Activated CD4-positive, CD25-positive, alpha-beta regulatory T cell treated with anti-CD3 and anti-CD28 coated beads, Interleukin-2, amount 50 U/mL, for 16 hours (primary cell): ENCODE measurements at places on chromosomes 6 and 20.

DNA sequence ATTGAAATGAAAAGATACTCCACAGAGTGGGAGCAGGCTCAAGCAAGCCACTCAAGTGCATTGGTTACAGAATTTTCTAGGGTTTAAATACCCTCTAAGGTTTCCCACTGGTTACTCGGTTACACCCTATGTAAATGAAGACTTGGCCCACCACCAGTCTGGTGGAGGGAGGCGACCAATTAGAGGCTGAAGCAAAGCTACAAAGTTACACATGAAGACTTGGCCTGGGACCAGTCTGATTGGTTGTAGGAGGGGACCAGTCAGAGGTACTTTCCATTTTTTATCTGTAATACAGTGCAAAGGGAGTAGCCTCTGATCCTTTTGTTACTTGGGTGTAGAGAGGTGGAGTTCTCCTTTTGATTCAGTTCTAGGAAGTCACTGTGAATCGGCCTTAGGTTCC, 7.6 kb downstream of the SRSF12 start:
- DNase-seq, result no peak

DNA sequence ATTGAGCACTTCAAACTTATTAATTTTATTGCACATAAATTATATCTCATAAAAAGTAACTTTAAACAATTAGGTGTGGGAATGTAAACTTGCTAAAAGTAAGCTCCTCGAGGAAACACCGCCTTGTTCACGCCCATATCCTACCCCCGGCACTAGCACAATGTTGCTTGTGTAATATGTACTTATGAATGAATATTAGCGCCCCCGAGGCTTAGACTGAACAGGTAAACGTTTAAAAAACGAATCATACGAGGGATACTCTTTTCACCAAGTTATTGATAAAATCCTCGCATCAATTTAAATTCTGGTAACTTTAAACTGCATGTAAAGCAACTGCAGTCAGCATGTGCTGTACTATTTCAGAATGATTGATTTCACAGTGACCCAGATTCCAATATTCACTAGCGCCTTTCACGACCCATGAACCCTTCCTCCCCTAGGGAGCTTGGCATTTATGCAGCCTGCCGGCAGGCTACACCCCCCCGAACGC, 637 bp downstream of the TFB1M start:
- no peak for DNase-seq

GRCh38 chr6:79600812-79601609, 30.1 kb upstream of the SH3BGRL2 start:
- no peak for DNase-seq

DNA sequence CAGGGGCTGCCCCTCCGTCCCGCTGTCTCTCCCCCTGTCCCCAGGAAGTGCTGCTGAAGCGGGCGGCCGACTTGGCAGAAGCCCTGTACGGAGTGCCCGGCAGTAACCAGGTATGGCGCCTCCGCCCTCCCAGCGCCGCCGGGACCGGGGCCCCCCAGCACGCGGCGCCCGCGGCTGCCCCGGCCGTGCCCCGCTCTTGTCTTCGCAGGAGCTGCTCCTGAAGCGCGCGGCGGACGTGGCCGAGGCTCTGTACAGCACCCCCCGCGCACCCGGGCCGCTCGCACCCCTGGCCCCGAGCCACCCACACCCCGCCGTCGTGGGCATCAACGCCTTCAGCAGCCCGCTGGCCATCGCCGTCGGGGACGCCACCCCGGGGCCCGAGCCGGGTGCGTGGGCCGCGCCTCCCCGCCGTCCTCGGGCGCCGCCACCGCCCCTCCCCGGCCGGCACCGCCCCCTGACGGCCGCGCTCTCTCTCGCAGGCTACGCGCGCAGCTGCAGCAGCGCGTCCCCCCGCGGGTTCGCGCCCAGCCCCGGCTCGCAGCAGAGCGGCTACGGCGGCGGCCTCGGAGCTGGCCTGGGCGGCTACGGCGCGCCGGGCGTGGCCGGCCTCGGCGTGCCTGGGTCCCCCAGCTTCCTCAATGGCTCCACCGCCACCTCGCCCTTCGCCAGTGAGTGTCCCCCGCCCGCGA, 48.4 kb downstream of the CPXM1 start:
- no peak for DNase-seq

- DNase-seq, result no peak
Measured at GRCh38 chr6:167677422-167677789, 149.3 kb upstream of the AFDN start.

- DNase-seq, result no peak
Measured at GRCh38 chr6:159984268-159984786, 15.4 kb downstream of the IGF2R start.

DNA sequence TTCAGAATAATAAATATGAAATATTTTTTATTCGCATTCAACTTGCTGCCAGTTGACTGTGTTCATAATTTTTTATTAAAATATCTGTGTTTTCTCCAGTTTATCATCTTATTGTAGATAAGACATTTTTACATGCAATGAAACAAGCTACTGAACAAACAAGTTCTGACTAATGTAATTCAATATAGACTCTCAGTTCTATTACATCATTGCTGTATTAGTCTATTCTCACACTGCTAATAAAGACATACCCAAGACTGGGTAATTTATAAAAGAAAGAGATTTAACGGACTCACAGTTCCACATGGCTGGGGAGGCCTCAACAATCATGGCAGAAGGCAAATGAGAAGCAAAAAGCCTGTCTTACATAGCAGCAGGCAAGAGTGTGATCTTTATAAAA, 1357.7 kb upstream of the CITED2 start:
- no peak for DNase-seq

GRCh38 chr6:41505122-41506049, 40.8 kb upstream of the FOXP4 start:
- no peak for DNase-seq

DNA sequence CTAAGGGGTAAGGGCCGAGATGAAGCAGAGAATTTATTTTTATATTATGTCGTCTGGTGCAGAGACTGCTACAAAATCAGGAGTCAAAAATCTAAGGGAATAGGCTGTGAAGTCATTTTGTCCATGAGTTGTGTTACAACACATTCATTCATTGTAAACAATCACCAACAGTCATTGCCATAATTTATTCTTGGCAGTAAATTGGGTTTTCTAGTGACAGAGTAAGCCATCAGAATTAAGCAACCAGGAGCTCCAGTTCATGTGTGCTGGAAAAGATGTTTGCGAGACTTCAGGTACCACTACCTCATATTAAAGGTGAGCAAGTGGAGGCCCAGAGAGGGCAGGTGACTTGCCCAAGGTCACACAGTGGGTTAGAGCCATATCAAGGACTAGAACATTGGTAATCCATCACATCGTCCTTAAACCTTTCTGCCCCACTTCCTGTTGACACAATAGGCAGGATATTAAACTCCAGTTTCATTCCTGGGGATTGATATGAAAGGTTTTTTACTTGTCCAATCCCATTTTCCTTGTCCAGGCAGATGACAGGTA, 46.0 kb downstream of the E2F3 start:
- DNase-seq, result no peak

DNA sequence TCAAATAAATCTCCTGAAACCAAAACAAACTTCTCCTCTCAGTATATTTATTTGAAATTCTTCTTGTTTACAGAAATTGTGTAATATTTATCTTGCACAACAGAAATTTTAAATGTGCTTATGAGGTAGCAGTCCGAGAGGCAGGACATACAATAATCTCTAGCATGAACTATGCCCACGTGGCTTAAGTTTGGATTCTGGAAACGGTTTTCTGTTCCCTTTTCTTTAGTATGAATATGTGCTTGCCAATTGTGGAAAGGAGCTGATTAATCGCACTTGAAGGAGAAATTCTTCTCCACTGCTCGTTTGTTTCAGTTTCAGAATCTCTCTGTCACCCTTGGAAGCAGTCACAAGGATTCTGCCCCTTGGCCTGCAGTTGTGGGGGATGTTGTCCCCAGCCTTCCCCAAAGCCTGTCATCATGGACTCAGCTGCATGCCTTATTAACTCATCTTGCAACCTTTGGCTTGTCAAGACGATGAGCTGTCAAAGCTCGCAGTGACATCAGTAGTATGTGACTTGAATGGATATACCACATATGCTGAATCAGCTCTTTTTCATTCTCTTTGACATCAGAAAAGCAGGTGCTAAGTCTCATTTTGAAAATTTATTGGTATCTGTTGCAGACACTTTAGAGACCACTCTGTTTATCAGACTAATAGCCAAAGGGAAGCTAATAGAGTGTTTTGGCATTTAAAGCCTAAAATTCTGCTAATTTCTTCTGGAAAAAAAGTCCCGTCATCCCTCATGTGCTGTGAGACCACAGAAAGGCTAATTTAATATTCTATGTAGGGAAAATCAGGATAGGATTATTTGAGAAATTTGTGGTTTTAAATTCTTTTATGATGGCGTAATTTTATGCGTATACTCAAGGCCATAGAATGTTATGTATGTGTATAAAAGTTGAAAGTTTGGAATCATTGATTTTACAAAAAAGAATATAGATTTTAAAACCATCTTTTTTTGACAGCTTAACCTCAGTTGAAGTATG, 186.8 kb downstream of the ARID1B start:
- DNase-seq, result no peak

- no peak for DNase-seq
Measured at GRCh38 chr6:28658475-28659249, 133.0 kb downstream of the GPX5 start.

GRCh38 chr6:53095716-53096115, 30.5 kb downstream of the FBXO9 start:
- DNase-seq, result no peak

DNA sequence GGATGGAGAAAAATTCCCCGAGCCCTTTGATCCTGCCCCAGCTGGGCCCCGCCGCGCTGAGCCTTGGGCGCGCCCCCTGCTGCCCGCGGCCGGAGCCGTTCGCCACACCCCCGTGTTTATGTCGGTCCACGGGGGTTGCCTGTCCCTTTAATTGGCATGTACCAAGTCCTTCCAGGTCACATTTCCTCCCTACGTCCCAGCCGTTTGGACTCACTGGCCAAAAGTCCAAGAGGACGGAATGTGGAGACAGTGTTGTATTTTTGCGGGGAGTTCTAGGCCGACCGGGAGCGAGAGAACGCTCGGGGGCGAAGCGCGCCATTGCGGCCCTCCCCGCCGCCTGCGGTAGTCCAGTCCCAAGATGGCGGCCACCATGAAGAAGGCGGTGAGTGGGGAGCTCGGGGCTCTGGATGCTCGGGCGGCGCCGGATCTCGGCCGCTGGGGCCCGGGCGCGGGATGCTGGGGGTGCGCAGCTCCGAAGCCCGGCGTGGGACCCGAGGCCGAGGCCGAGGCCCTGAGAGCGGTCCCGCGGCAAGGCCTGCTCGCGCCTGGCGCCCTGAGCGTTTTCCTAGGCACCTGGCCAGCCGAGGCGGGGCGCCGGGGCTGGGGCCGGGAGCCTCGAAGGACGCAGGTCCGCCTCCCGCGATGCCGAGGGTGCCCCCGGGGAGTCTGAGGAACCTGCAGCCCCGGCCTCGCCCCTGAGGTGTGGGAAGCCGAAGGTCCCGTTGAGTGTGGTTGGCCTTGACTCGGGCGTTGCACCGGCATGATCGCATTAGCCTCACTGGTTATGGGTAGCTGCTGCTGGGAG, at the start of gene PFDN4:
TSS of gene PFDN4 (plus strand) at position 345 of the 805 bp plus-strand sequence. CDS start at position 359, 14 bp downstream.
- peak; percentile 52 for DNase-seq

- DNase-seq, result no peak
Measured at GRCh38 chr6:79694156-79694555, 63.0 kb downstream of the SH3BGRL2 start.

DNA sequence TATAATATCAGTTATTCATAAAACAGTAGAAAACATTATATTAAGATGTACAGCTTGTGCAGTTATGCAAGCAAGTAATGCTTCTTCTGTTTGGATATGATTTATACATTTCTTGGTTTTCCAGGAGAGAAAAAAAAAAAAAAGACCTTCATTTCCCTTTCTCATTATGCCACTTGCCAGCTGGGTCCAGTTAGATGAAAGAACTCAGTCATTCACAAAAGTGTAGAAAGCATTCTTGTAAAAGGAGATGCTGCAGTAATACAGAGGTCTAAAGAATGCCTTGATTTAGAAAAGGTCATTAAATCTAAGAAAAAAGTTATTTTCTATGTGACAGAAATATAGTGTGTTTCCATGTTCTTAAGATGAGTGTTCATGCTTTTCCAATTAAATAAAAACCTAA, 7.4 kb downstream of the PDE7B start:
- no peak for DNase-seq

- DNase-seq, result no peak
Measured at GRCh38 chr6:131519670-131520436, 53.2 kb upstream of the ARG1 start.

DNA sequence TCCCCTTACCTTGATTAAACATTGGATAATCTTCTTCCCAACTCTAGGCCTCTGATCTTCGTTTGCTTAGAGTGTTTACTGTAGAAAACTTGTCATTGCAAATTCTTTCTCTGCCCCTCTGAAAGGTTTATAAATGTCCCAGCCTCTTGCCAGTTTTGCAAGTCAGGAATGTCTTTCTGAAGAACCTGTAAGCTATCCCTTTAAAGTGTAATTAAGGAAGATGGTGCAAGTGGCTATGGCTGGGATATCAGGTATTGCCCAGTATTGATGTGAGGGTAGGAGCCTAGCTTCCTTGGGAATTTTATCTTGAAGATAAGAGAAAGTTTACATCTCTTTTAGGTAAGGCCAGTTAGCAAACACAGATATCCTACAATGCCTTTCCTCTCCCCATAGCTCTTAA, 211.0 kb upstream of the RIMS1 start:
- DNase-seq, result no peak

GRCh38 chr6:142459271-142459670, 157.5 kb downstream of the ADGRG6 start:
- DNase-seq, result no peak

DNA sequence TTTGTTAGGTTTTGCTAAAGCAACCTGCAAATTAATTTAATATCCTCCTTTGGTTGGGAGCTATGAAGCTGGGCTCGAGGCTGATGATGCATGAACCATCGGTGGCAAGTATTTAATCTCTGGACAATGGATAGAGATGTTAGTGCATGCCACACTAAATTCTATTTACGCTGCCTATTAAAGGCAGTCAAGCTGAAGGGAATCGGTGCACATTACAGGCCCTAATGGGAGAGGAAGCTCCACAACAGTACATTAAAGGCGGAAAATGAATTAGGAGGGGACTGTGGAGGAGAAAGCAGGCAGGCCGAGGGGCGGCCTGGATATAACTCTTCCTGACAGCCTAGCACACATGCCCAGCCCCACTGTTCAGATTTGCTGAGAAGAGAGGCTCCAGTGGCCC, 132.4 kb upstream of the MAFB start:
- no peak for DNase-seq

DNA sequence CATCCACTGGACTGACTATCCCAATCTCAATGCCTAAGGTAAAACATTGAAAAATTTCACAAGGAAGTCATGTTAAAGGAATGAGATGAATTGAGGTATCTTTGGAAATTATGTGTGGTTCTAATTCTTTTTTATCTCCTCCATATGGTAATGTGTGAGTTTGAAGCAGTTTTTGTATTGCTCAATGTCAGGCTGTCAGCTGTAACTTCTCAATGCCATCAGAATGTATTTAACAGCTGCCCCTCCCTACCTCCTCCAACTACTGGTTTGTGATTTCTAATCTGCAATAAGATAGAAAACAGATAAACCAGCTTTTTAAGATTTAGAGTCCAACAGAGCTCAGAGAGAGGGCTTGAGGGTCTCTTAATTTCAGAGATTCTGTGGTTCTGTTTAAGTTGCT, 1005.8 kb upstream of the ADGRB3 start:
- DNase-seq, result no peak
